CD4-positive, alpha-beta T cell treated with Interferon gamma for 1 hour (primary cell): ENCODE measurements at places on chromosomes 12 and 14.

GRCh38 chr14:53790731-53791500 is 165.7 kb downstream of the BMP4 start:
- no peak for DNase-seq

GRCh38 chr14:104827177-104828055 is 26.5 kb downstream of the ZBTB42 start:
- DNase-seq: peak; percentile 63

DNA sequence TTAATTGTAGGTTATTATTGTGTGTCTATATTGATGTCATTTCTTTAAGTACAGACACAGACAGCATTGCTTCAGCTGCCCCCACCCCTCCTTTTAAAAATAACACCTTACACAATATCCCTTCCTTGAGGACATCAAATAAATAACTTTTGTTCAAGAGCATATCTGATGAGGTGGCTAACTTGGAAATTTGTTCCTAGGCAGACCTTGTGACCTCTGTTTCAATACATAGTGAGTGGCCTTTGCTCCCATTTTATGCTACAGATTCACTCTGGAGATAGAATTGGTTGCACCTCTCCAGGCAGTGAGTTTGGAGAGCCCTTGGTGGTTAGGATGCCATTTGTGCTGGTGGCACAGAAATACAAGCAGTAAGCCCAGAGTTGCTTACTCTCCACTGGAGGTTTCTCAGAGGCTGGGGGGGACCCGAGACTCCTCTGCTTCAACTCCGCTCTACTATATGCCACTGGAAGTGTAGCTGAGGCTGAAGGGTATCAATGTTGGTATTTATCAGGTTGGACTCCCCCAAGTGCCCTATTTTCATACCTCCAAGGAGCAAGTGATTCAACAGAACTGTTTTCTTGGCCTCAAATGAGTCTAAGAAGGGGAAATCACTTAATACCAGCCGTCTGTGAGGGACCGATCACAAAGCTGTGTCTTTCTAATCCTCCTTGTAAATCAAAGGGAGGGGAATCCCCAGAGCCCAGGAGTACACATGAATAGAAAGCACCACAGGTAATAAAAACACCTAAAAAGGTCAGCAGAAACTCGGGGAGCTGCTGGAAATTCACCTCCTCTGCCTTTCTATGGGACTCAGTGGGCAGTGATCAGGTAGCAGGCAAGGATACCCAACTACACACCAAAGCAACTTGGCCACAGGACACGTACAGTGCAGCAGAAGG is 463.1 kb downstream of the RAD51B start:
- peak; percentile 40 for DNase-seq

DNA sequence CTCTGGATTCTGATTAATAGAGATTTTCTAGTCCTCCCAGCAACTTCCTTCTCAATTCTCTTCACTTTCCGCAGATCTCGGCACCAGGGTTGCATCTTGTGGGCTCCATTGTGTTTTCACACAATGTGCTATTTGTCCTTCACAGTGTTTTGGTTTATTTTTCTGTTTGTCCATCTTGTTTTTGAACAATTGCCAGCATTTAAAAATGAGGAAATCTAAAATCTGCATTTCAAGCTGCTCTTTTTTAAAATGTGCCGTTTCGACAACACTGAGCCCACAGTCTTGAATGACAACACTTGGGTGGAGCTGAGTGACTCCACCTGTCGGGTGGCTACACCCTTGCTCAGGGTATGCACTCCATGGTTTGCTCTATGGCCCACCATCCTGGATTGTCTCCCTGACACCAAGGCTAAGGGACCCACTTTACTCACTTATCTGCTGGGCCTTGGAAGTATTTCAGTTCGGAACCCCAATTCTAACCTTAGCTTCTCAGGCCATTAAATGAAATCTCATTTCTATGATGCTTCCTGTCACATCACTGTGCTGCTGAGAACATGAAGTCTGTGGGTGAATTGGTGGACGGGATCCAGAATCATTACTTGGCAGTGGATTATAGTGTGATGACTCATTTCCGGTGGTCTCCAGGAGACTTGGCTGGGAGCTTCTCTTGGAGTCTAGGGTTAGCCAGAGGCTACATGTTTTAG is 3.4 kb upstream of the MYRFL start:
- DNase-seq: no peak

DNA sequence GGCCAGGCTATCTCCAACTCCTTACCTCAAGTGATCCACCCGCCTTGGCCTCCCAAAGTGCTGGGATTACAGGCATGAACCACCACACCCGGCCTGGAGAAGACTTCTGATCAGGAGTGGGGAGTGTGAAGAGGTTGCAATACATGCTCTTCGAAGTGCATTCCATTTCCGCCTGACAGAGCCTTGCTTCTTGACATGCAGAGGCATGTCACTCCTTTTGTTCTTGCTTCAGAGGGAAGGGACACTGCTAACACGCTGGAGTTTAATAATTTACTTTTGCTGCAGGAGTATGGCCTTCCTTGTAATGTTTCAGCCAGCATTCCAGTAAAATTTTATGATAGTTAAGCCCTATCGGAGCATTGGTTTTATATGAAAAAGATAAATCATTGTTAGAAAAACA is 74.9 kb downstream of the SLC25A47 start:
- DNase-seq: no peak

DNA sequence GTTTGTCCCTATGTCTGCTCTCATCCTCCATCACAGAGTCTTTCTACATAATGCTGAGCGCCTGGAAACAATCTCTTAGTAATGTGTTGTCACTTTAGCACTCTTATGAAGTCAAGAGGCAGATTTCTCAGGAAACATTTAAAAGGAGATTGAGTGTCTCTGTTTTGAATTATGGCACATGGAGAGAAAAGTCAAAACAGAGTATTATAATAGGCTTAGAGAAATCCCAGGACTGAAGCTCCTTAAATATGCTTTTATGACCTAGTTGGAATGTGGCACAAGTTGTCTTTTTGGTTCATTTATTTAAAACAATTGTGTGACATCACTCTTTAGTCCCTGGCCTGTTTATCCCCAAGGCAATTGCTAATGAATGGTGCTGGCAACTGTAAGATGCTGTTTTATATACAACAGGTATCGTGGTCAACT is 117.8 kb upstream of the HIF1A start:
- no peak for DNase-seq

- DNase-seq: no peak
Measured at GRCh38 chr12:70543444-70543843, 93.8 kb downstream of the PTPRB start.

GRCh38 chr12:60926256-60926655 is 1330.4 kb downstream of the SLC16A7 start:
- DNase-seq: no peak

DNA sequence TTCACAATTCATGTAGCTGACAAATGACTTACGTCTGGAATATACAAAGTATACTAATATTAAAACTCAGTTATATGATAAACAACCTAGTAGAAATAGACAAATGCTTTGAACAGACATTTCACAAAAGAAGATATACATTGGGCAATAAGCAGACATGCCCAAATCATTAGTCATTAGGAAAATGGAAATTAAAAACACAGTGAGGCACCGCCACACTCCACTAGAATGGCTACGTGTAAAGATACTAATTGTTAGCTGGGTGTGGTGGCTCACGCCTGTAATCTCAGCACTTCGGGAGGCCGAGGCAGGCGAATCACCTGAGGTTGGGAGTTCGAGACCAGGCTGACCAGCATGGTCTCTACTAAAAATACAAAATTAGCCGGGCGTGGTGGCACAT is 248.9 kb upstream of the TMEM132C start:
- DNase-seq: no peak

DNA sequence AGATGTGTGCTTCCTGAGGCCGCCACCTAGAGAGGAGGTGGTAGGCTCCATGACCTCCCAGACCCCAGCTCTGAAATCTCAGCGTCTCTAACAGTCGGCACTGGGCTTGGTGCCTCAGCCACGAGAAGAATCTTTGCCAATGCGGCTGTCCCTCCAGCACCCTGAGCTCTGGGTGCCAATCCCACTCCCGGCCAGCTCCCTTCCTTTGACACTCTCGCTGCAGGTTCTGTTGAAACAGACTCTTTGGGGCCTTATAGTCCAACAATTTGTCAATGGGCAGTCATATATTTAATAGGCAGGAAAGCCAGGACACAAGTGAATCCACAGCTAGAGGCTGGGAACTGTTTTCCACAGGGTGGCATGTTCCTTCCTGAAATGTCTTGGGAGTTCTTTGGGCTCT is 52.8 kb downstream of the PRMT8 start:
- DNase-seq: no peak

- no peak for DNase-seq
Measured at GRCh38 chr14:93269341-93270068, 62.4 kb downstream of the UBR7 start.

DNA sequence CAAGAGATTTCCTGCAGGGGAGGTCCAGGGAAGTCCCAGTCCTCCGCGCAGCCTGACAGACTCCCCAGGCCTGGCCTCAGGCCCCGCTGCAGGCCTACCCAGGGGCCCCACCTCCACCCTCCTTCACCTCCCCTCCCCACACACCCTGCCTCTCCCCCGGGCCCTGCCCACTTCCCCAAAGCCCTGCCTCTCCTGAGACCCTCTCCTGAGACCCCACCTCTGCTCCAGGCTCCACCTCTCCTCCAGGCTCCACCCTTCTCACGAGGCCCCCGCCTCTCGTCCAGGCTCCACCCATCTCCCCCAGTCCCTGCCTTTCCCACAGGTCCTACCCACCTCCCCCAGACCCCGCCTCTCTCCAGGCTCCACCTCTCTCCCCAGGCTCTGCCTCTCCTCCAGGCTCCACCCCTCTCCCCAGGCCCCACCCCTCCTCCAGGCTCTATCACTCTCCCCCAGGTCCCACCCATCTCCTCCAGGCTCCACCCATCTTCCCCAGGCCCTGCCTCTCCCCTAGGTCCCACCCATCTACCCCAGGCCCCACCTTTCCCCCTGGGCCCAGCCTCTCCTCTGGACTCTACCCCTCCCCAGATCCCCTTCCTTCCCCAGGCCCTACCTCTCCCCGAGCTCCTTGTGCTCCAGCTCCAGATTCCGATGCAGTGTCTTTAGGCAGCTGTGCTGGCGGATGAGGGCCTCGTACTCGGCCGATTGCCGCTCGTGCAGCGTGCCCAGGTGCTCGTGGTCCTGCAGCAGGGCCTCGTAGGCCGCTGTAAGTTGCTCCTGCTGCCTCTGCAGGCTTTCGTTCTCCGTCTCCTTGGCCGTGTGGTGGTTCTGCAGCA is 58.8 kb upstream of the GPR68 start:
- peak; percentile 64 for DNase-seq

GRCh38 chr14:104247336-104248202 is 109.2 kb downstream of the KIF26A start:
- no peak for DNase-seq

DNA sequence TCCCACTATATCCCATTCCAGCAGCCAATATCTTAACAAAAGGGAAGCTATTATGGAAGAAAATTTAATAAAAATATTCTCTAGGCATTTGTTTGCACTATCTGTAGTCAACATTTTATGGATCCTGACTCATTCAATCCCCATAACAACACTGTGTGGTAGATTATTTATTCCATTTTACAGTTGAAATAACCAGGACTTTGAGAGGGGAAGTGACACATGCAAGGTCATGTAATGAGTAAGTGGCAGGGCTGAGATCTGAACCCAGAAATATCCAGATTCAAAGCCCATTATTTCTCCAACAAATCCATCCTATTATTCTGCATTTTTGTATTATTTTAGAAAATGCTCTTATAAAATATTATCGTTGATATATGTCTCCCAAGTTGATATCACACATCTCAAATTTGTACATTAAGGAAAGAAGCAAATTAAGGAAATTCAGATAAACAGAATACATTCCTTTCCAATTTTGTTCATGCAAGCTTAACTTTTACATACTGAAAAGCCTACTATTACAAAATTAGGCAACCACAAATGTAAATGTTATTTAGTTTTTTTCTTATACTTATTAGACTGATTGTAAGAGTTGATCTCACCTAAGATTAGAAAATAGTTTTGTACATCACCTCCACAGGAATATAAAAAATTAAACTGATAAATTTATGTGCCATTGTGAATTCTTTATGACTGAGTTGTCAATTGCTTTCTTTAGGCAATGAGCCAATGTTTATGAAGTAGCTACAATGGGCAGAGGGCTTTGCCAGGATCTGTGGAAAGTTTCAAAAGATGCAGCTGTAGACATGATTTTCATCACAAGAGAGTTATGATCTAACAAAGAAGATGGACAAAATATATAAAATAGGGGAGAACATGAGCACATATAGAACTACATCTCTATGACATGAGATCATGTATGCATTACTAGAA is 55.1 kb upstream of the E2F7 start:
- DNase-seq: no peak

DNA sequence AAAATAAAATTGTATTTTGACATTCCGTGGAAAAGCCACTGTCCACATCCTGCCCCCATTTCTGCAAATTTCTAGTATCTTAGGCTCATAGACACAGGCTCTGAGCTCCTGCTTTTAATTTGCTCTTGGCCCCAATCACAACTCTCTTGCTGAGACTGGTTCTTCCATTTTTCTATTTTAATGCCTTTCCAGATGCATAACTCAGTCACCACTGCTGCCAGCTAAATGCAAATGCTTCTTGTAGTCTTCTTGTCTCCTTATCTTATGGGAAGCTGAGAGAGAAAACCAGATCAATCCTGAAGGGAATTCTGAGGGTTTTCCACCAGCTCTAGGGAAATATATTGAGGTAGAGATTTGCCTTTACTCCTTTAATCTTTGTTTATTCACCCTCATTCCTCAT is 149.0 kb downstream of the DHRS2 start:
- no peak for DNase-seq

- no peak for DNase-seq
Measured at GRCh38 chr12:116628989-116629388, 69.8 kb downstream of the MAP1LC3B2 start.

DNA sequence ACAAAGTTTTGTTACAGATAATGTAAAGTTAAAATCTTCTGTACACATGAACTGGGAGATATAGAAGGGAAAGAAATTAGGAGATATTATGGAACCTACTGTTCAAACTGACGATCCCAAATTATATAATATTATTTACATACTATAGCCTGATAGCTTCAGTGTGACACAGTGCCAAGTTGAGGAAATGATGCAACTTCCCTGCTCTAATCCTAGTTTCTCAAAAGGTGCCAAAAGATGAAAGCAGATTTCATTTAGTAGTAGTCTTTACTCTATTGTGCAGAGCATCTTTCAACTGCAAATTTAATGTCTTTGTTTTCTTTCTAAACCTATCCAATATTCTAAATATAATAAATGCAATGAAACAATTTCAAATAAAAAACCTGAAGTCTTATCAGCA is 46.9 kb downstream of the COCH start:
- no peak for DNase-seq

DNA sequence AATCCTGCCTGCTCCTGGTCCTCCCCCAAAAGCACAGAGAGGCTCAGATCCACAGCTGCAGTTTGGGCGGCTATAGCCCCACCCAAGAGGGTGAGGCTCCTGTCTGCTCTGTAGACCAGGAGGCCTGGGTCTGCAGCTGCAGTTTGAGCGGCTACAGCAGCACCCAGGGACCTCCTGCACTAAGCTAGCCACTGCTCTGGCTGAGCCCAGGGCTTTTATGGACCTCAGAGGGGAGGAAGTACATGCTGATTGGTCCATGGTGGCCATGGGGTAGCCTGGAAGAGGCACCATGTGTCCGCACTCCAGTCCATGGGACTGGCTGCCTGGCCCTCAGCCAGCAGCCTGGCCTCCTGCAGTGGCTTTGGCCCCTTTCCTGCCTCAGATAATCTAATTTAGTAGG is 49.6 kb upstream of the GSC start:
- no peak for DNase-seq
